ENCODE measurements at places on chromosomes 7 and 10.

DNA sequence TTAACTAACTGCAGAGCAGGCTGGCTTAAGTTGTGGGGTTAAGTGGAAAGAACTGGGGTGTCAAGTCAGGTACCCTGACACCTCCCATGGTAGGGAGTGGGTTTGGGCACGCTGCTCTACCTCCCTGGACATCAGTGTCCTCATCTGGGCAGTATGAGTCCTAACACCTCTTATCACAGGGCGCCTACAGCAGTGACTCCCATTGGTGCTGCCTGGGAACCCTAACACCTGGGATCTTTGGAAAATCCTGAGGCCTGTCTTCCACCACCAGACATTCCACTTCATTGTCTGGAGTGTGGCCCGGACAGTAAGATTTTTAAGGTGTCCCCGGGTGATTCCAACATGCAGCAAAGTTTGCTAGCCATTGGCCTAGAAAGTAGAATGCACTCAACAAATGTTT lies 239.1 kb downstream of the SKAP2 start:
- DNase-seq = no peak

DNA sequence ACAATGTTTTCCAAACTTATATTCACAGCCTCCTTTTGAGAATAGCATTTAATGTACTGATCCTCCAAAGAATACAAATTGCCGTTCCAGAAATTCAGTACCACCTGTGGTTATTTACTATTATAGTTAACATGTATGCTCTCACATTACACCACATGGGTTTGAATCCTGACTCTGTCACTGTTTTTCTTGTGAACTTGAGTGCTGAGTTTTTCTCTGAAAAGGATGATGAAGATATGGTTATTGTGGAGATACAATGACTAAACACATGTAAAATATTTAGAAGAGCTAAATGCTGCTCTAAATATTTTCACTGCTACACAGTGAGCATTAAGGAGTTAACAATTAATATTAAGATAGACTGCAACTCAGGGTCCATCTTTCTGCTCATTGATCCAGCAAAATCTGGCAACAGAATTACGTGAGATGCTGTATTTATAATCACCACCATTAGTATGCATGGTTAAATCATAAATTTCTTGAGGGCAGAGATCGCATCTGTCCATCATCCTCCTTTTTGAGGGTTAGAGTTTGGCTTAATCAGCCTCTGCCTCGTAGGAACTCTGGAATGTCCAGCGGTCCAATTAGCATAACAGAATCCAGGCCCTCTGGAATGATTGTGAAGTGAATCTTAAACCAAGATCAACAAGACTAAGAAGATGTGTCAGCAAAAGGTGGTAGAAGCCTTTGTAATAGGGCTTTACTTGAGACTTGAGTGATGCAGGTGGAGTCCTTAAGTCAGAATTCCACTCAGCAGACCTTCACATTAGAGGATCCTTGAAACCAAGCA lies 152.8 kb downstream of the MACC1 start:
- no peak for DNase-seq

- DNase-seq = no peak
These were observed 7.6 kb downstream of the ARHGAP12 start for GRCh38 chr10:31921031-31921430.

- no peak for DNase-seq
These were observed 134.5 kb downstream of the BAMBI start for GRCh38 chr10:28811639-28812349.

DNA sequence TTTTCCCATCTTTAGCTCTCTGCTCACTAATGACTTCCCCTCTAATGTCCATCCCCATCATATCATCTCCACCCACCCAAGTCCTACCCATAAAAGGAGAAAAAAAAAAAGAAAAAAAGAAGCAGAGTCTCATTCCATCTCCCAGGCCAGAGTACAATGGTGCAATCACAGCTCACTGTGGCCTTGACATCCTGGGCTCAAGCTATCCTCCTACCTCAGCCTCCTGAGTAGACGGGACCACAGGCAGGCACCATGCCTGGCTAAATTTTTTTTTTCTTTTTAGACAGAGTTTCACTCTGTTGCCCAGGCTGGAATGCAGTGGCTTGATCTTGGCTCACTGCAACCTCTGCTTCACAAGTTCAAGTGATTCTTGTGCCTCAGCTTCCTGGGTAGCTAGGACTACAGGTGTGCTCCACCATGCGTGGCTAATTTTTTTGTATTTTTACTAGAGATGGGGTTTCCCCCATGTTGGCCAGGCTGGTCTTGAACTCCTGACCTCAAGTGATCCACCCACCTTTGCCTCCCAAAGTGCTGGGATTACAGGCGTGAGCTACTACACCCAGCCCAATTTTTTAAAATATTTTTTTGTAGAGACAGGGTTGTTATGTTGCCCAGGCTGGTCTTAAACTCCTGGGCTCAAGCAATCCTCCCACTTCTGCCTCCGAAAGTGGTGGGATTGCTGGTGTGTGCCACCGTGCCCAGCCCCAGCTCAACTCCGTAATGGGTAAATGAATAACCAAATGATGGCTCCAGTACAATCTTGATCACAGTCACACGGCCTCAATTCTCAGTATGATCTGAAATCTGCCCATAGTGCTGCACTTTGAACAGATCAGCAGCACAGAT lies 24.6 kb upstream of the SGMS1 start:
- DNase-seq = no peak

DNA sequence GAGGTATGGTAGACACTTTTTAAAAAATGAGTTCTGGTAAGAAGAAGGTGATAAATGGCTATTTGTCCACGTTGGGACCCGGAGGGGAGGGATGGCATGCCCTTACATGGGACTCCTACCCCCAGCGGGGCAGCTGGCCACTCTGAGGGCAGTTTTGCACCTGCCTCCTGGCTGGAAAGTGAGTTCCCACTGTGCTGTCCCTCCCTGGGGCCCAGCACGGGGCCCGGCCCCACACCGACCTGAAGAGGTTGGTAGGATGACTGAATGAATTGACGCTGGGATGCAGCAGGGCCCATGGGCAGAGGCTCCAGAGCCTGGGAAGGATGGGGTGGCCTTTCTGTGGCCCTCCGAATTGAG lies 601 bp upstream of the AEBP1 start:
- DNase-seq = no peak

DNA sequence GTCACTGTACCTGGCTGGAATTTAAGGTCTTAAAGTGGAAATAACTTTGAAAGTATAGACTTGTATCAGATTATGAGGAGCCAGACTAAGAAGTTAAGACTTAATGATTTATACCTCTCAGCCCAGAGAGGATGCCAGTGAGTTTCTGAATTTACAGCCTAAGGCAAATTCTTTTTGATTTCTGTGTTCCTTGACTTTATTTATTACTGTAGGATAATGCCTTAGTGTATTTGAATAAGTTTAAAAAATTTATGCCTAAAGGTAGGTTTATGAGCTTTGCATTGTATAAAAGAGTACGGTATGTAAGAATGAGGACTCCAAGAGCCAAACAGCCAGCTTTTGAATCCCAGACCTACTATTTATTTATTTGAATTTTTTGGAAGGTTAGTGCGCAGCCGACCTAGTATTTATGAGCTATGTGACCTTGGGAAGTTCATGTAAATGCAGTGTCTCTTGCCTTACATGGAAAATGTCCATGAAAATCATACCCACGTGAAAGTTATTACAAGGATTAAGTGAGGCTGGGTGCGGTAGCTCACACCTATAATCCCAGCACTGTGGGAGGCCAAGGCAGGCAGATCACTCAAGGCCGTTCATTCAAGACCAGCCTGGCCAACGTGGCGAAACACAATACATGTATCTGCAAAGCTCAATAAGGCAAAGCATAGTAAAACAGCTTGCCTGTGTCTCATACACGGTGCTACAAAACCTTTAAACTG lies 174.6 kb downstream of the AUTS2 start:
- DNase-seq = no peak

- no peak for DNase-seq
These were observed 110.2 kb downstream of the ELAPOR2 start for GRCh38 chr7:86949052-86949778.

DNA sequence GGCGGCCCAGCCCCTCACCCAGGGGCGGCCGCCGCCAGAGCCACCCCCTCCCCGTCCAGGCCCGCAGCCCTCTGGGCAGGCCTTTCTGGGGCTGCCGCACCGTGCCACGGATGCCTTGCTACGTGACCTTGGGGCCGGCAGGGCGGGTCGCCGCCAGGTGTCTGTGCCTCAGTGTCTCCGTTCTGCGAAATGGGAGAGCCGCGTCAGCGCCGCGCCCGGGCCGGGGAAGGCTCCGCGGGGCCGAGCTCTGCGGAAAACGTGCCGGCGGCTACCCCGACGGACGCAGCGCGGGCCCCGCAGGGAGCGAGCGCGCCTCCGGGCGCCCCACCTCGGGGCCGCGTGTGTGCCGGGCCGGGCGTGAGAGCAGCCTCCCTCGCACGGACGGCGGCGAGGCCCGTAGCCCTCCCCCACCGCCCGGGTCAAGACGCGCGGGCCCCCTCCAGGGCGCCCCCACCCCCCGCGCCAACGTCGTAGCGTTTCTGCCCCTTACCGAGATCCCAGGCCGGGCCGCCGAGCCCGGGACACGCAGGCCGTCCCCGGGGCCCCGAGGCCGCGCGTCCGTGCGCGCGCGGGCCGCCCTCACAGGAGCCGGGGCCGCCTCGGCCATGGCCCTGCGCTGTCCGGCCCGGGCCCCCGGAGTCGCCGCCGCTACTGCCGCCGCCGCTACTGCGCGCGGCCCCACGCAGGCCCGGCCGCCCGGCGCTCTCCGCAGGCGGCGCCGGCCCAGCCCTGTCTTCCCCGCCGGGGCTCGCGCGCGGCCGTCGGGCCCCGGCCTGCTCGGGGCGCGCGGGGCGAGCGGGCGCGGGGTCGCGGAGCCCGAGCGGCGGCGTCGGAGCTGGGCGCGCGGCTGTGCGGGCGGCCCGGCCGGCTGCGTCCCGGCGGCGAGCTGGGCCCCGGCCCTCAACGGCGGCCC lies 1.1 kb downstream of the ZNF777 start:
- DNase-seq = peak; percentile 24

DNA sequence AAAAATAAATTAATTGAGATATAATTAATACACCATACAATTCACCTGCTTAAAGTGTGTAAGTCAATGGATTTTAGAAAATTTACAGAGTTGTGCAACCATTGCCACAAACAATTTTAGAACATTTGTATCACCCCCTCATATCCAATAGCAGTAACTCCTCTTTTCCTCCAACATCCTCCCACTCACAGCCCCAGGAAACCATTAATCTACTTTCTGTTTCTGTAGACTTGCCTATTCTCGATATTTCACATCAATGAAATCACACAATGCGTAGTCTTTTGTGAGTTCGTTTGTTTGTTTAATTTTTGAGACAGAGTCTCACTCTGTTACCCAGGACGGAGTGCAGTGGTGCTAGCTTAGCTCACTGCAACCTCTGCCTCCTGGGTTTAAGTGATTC lies 13.7 kb upstream of the HERC4 start:
- DNase-seq = no peak

DNA sequence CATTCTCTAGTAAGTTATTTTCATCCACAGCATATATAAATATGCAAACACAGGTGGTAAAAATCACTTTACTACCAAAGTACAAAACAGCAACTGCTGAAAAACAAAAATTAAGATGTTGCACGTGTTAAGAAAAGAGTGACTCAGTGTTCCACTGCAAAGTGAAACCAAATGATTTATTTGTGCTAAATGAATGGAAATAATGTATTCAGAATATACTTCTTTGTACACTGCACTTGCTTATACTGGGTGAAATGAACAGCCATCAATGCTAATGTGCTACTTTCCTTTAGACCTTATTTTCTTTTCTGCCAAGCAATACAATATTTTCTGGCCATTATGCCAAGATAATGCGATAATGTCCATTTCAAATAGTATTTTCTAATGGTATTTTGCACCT lies 38.3 kb upstream of the MRLN start:
- no peak for DNase-seq

GRCh38 chr10:22681783-22682183 lies 32.6 kb downstream of the PIP4K2A start:
- DNase-seq = peak; percentile 69

DNA sequence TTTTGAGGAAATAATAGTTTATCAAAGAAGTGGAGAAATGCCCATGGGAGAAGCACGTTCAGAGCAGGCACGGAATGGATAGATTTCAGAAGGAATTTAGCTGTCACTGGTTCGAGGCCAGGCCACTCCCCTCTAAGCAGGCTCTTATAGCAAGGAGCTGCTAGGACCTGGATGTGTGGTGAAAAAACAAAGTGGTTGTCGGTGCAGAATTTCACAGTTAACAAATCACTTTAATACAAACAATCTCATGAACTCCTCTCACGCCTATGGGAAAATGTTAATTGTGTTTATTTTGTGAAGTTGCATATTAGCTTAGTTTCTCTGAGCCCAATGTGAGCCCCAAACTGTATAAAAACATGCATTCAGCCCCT lies 176.3 kb downstream of the PKD1L1 start:
- DNase-seq = no peak

DNA sequence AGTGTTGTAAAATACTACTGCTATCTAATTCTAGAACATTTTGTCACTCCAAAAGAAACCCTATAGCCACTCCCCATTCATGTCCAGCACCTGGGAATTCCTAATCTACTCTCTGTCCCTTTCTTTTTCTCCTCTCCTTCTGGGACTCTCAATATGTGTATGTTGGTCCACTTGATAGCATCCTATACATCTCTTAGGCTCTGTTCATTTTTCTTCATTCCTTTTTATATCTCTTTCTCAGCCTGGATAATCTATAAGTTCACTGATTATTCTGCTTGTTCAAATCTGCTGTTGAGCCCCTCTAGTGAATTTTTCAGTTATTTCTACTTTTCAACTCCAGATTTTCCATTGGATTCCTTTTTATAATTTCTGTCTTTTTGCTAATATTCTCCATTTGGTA lies 108.6 kb downstream of the CCDC3 start:
- no peak for DNase-seq

GRCh38 chr7:42193471-42194129 lies 43.4 kb downstream of the GLI3 start:
- DNase-seq = no peak

GRCh38 chr7:37411444-37412034 lies 37.1 kb downstream of the ELMO1 start:
- DNase-seq = no peak

DNA sequence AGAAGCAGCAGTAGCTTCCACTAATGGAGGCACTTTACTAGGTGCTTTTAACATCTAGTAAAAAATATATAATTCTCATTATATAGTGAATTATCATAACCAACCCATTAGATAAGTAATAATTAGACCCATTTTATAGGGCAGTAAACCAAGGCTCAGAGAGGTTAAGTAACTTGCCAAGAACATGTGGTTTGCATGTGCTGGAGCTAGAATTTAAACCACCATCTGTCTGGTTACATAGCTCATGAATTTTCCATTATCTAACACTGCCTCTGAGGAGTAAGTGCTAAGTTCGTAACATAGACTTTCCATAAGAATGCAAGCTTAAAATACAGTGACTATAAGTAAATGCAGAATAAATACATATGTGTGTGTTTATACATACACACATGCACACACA lies 41.9 kb downstream of the CREB3L2 start:
- no peak for DNase-seq

DNA sequence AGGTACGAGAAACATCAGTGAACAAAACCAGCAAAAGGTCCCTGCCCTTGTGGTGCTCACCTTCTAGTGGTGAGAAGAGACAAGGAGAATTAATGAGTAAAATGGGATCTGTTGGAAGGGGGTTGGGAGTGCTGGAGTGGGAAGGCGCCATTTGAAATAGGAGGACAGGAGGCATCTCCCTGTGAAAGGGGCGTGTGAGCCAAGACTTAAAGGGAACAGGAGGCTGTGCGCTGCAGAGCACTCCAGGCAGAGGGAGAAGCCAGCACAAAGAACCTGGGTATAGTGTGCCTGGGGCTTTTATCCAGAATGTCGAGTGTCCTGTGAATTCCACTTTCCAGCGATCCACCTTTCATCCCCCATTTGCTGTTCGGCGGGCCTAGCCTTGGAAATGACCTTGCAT lies 497.9 kb upstream of the GALNT17 start:
- DNase-seq = no peak

- no peak for DNase-seq
These were observed 258.6 kb downstream of the PAXIP1 start for GRCh38 chr7:154744256-154744860.

GRCh38 chr10:77867124-77867719 lies 59.3 kb downstream of the DLG5 start:
- DNase-seq = no peak
